CD4-positive, alpha-beta T cell (primary cell): ENCODE measurements at places on chromosomes 13 and 19.

- no peak for DNase-seq
These were observed 7.4 kb upstream of the SLITRK6 start for GRCh38 chr13:85806553-85807175.

GRCh38 chr13:47351798-47352197 is 454.9 kb upstream of the HTR2A start:
- DNase-seq: no peak

DNA sequence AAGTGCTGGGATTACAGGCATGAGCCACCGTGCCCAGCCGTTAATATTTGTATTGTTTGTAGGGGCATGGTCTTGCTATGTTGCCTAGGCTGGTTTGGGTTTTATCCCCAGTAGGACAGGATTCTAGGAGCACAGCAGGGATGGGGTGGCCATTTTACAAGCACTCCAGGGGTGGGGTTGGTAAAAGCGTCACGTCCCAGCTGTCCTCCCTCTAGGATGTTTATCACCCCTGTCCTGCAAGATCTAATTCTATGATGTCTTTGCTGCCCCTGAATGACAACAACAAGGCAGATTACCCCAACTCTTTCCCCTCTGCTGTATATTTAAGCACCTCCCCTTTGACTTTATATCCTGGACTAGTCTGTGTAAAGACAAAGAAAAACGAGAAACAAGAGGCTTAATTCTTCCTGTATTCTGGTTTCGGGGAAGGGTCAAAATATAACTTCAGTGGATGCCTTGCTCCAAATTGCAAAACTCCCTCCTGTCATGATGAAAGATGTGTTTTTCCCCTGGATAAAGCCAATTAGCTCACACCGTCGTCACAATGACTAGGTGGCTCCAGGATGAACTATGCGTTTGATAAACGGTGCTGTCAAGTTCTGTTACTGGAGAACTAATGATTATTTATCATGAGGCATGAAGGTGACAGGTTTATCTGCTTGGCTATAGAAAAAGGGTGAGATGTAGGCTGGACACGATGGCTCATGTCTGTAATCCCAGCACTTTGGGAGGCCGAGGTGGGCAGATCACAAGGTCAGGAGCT is 27.8 kb upstream of the OR1M1 start:
- no peak for DNase-seq

DNA sequence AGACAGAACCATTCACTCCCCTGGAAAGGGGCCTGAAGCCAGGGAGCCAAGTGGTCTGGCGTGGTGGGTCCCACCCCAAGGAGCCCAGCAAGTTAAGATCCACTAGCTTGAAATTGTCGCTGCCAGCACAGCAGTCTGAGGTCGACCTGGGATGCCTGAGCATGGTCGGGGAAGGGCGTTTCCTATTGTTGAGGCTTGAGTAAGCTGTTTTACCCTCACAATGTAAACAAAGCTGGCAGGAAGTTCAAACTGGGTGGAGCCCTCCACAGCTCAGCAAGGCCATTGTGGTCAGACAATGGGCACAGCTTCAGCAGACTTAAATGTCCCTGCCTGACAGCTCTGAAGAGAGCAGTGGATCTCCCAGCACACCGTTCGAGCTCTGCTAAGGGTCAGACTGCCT is 195.6 kb upstream of the DACH1 start:
- no peak for DNase-seq

GRCh38 chr13:30526612-30527495 is 61.1 kb upstream of the HMGB1 start:
- no peak for DNase-seq

DNA sequence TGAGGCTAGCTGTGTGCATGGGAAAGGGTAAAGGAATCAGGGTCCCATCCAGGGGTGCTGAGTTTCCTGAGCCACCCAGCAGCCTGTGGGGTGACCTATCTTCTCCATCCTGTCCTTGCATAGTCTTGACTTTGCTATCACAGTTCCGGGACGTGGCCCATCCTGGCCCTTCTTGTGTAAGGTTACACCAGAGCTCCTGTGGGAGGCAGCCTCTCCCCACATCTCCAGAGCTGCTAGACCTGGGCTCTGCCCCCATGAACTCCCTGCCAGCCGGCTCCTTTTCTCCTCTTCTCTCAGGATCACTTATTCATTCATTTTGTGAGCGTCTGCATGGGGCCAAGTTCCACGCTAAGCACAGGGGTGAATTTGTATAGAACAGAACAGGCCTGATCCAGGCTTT is 238.9 kb downstream of the TSHZ3 start:
- no peak for DNase-seq

GRCh38 chr19:7781157-7781556 is 18.1 kb downstream of the CLEC4M start:
- DNase-seq: no peak

DNA sequence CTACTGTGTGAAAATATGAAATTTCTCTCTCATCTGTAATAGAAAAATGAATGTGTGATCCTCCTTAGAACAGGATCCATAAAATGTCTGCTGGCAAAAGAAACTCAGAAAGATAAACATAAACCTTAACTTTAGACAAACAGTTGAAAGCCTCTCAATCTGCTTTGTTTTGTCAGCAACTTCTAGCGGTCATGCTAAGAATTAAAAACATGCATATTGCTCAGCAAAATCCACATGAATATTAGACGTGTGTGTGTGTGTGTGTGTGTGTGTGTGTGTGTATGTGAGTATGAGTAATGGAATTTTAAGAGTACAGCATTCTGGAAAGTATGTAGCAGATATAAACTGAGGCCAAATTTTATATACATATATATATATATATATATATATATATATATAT is 1779.2 kb upstream of the MIR17HG start:
- no peak for DNase-seq

DNA sequence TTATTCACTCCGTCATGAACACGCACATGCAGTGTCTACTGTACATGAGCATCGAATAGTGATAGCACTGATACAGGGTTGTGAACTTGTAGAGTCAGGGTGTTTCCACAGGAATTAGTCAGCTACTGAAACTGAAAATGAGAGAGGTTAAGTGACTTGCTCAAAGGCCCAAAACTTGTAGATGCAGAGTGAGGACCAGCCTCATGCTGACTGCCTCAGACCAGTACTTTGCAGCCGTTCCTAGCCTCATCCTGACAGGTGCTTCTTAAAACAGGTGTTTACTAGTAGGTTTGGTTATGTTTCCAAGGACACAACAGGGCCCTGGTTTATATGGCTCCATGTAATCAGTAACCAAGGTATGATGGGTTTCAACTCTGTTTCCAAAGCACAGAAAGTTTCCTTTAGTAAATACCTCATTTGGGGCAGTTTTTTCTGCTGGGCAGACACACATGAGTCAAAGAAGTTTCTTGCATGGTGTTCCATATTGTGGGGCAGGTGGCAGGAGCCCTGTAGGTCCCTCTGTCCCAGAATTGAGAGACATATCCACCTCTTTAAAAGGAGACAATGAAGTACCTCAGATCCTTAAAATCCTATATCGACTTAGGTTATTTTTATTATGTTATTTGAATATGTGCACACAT is 16.0 kb downstream of the FGF9 start:
- no peak for DNase-seq

- no peak for DNase-seq
These were observed 6.0 kb downstream of the STK24 start for GRCh38 chr13:98570929-98571372.

GRCh38 chr13:113465300-113465699 is 12.0 kb upstream of the ADPRHL1 start:
- DNase-seq: no peak

DNA sequence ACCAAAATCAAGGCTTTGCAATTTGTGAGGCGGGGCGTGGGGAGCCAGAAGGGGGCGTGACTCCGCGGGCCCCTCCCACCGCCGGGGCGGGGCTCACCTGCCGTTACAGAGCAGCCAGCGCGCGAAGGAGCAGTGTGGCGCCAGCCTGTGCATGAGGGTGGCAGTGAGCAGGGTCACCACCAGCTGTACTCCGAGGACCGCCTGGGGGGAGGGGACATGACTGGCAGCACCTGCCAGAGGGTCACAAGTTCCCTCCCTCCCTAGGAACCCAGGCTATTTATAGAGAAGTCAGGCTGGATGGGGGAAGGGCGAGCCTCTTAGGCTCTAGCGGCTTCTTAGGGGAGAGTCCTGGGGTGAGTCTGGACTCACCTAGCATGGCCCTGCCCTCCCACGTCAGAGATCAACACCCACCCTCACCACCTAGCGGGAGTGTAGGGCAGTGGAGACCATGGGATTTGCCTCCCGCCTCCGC is 3.6 kb downstream of the TMEM161A start:
- peak; percentile 62 for DNase-seq

GRCh38 chr13:30751183-30751933 is 16.0 kb downstream of the ALOX5AP start:
- no peak for DNase-seq

DNA sequence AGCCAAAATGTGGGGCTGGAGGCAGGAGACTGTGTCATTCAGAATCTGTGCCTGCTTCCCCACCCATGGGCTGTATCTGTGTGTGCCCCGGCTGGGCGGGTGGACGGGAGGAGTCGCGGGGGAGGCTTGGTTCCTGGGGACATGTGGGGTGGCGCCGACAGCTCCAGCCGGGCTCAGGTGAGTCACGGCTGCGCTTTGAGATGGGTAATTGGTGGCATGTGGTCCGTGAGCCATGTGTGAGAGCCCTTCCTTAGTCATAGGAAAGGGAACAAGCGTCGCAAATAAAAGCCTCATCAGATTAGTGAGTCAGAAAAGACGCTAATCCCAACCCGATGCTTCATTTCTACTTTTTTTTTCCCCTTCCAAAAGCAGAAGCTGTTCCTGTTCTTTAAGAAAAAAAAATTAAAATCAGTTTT is 118.6 kb upstream of the ZNF536 start:
- no peak for DNase-seq

DNA sequence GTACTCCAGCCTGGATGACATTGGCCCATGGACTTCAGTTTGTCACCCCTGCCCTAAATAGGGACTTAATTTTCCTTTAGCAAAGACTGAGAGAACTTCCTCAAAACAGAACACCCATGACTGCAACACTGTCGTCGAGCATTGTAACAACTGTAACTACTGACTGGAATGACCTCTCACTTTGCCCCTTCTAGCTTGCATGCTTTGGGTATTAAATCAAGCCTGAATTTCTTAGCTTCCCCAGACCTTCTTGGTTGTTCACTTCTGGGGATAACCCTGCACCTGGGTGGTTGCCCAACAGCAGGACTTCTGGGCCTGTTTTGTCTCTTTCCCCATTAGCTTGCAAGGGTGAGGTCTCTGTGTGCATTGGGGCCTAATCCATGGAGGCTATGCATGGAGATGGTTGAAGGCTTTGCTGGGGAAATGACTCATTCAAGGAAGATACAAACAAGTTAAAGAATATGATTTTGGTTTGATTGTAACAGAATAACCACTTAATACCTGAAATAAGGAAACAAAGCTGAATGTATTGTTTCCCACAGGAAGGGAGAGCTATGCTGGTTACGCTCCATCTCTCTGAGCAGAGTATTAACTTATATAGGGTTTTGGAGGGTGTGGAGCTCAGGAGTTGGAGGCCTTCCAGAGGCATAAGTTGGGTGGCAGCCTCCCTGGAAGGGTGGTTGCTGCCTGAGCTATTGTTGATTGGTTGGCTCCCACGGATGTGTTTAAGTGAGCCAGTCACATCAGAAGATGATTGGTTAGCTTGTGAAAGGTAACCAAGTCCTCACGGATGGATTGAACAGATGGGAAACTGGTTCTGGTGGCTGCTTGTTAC is 34.7 kb upstream of the UBAC2 start:
- no peak for DNase-seq
